ENCODE measurements at places on chromosomes 13 and 19. TPM values are rescaled to one million over a fixed set of nuclear protein-coding genes. Genes with fewer than 3 reads are reported as not detected.
A peak's percentile ranks its signal among the peaks of the same experiment; 100 is the strongest.

DNA sequence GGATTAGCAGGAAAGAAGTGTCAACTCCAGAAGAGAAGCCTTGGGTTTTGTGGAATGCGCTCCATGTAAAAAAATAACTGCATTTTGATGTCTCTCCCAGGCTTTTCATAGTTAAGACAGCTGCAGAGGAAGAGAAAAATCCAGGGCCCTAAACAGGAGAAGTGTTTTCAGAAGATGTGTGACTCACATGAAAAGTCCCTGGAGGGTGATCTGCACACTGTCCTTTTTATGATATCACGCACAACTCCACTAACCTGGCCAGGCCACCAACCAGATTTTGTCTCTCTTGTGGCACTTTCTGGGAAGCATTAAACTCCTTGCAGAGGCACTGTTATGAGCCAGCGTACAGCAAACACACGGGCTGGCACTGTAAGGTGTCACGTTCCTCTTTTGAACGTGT, 267.3 kb downstream of the FGF9 start:
- no peaks in the 10 kb centered on the region for H3K27me3 ChIP-seq
- H3K27ac ChIP-seq = no peak overlapping the region
- no peak overlapping the region for H3K4me3 ChIP-seq
- DNase-seq = no peak

DNA sequence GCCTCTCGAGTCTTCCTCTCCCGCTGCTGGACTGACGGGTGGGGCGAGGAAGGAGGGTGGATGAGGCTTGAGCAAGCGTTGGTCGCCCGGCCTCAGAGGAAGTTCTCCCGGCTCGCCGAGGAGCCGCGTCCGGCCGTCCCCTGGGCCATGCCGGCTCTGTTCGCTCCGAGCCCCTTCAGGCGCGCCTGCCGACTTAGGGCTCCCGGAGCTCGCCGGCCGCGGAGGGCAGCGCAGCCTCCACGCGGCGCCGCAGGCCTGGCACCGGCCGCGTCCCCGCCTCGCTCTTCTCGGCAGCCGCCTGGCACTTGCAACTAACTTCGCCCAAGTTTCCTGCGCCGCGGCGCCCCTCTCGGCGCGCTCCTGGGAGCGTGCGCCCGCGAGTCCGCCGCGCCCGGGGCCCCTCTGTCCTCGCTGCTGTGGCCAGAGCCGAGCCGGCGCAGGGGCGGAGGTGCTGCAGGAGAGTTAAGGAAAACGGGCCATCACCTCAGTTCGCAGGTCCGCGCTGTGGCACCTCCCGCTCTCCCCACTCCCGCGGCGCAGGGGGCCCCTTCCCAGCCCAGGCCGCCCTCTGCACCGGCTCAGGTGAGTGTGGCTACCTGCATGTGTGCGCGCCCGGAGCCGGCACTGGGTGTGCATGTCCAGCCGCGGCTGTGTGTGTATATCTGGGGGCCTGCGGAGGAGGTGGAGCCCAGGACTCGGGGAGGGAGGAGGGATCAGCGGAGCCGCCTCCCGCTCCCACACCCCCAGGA, 641 bp upstream of the SOX21 start:
- H3K4me3 ChIP-seq = peak overlapping the region; percentile 83
- peaks cover 8% of the 10 kb centered on the region for H3K4me1 ChIP-seq
- DNase-seq = no peak

DNA sequence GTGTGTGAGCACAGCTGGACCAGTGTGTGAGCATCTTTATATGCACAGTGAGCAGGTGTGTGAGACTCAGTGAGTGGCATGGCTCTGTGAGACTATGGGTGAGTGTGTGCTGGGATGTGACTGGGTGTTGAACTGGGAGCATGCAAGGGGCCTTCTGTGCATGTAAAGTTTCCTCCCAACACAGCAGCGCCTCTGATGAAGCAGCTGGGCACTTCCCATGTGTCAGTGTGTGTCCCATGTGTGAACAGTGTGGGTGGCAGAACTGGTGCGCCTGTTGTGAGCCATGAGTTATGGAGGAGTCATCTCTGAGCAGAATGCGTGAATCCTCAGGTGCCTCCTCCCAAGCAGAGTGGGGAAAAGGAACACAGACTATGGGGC, 24.1 kb downstream of the LGALS16 start:
- H3K27ac ChIP-seq = peak overlapping the region; percentile 90
- H3K4me3 ChIP-seq = peak overlapping the region; percentile 86
- H3K27me3 ChIP-seq = no peaks in the 10 kb centered on the region
- H3K36me3 ChIP-seq = no peaks in the 10 kb centered on the region

DNA sequence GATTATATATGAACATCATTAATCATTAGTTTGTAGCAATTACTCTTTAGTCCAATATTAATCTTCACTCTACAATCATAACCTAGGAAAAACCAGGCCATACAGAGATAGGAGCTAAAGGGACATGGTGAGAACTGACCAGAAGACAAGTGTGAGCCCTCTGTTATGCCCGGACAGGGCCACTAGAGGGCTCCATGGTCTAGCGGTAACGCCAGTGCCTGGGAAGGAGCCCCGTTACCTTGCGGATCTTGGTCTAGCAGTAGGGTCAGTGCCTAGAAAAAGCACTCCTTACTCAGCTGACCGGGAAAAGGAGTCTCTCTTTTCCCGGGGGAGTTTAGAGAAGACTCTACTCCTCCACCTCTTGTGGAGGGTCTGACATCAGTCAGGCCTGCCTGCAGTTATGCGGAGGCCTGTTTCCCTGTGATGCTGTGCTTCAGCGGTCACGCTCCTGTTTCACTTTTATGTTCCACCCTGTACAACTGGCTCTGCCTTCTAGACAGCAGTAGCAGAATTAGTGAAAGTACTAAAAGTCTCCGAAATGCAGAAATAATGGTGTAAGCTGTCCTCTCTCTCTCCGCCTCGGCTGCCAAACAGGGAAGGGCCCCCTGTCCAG, 13.8 kb downstream of the OR7D4 start:
- no peaks in the 10 kb centered on the region for H3K36me3 ChIP-seq
- H3K27ac ChIP-seq = no peak overlapping the region
- peaks cover 30% of the 10 kb centered on the region for H3K27me3 ChIP-seq

The LRRC4B gene
- total RNA-seq = not detected

The CEACAM8 gene
- not detected for total RNA-seq

- no peaks in the 10 kb centered on the region for H3K36me3 ChIP-seq
- H3K4me1 ChIP-seq = no peaks in the 10 kb centered on the region
- H3K4me3 ChIP-seq = no peak overlapping the region
- H3K27ac ChIP-seq = no peak overlapping the region
- no peaks in the 10 kb centered on the region for H3K27me3 ChIP-seq
- no peak for DNase-seq
Measured at GRCh38 chr19:31461814-31462539, 112.7 kb upstream of the TSHZ3 start.

All from T-helper 17 cell (primary cell).